ENCODE measurements at places on chromosomes 5 and 9.
A peak's percentile ranks its signal among the peaks of the same experiment; 100 is the strongest.

GRCh38 chr9:38024036-38024681 lies 44.9 kb downstream of the SHB start:
- DNase-seq, result peak; percentile 89

DNA sequence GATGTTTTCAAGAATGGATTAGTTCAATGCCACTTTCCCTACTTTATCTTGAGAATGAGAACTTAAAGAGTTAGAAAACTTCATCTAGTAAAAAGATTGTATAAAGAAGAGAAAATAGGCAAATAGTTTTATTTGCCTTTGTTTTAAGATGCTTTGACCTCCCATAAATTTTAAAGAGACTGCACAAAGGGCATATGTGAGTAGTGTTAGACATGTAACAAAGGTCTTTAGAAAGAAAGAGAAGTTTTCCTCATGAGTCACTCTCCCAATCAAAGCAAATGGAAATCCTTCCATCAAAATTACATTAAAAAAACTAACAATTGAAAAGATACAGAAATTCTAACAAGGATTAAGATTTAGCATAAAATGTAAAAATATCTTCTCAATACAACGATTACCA lies 381.8 kb upstream of the KIF2A start:
- DNase-seq, result no peak

DNA sequence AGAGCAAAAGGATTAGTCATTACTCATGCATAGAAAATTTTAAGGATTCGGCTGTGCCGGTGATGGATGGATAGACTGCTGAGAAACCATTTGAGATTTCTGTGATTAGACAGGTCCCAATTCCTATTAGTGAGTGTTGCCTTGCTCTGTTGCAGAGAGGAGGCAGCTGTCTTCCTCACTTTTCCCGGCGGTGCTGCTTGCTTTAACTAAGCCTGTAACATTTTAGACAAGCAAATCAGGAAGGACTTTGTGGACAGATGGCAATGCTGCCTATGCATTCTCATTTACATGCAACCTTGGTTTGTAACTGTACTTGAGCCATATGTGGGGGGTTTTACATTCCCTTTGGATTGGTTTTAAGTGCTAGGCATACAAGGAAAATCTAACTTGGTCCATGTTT lies 1176.3 kb downstream of the CDH18 start:
- no peak for DNase-seq

DNA sequence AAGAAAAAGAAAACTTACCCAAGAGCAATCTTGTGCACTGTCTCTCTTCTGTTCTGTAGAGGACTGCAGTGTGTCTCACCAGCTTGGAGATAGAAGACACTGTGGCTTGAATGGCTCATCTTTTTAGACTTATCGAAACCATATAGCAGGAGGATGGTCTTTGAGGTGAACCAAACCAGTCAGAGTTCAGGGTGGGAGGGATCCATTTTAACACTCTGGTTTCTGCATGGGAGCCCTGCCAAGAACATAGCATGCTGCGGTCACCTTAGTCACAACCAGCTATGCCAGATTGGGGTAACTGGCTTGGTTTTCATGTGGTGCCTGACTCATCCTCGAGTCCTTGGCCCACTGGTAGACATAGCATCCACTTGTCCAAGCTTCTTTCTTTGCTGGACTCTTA lies 135.1 kb downstream of the PAPPA start:
- DNase-seq, result no peak

DNA sequence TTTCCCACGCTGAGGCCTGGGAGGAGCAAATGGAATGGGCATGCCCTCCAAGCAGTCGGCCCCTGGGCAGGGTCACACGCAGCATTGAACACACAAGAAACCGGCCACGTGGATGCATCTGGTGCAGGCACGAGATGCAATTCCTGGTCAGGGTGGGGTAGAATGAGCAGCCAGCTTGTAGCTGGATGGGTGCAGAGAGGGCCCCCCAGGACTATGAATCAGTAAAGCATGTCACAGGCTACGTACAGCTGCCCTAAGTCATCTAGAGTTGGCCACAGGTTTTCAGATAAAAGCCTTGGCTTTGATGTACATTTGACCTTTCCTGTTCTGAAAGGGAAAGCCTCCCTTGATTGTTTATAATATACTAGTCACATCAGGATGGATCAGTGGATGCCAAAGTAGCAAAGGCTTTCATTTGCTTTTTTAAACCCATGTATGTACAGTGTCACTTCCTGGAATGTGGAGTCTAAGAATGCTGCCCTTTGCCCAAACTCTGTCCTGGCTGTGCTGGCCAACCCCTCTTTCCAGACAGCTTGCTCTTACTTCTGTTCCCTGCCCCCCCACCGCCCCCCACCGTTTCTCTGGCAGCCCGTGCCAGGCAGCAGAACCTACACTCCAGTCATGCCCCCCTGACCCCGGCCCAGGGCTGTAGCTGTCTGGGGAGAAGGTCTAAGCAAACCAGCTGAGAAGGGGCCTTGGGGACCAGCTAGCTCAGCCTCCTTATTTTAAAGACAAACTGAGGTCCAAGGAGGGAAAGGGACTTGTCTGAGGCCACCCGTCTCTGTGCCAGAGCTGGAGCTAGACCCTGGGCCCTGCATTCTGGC lies 169.2 kb downstream of the HSPA4 start:
- DNase-seq, result no peak

GRCh38 chr5:177456976-177457851 lies 10.6 kb downstream of the PRR7 start:
- DNase-seq, result peak; percentile 96

- no peak for DNase-seq
Measured at GRCh38 chr5:67490543-67491321, 294.1 kb upstream of the CD180 start.
